ENCODE measurements at places on chromosomes 4 and X. TPM values are rescaled to one million over a fixed set of nuclear protein-coding genes. Genes with fewer than 3 reads are reported as not detected.

The RENBP gene
- total RNA-seq: 4.6 TPM

The SPANXB1 gene
- total RNA-seq: not detected

GRCh38 chr4:4254199-4254598, 6.2 kb upstream of the TMEM128 start:
- H3K27me3 ChIP-seq: no peaks in the 10 kb centered on the region
- H3K27ac ChIP-seq: no peak overlapping the region
- no peaks in the 10 kb centered on the region for H3K36me3 ChIP-seq
- H3K4me1 ChIP-seq: peaks cover 4% of the 10 kb centered on the region

- no peaks in the 10 kb centered on the region for H3K4me1 ChIP-seq
- no peak for DNase-seq
- H3K36me3 ChIP-seq: no peaks in the 10 kb centered on the region
These were observed 135.9 kb downstream of the RAB28 start for GRCh38 chr4:13348216-13348615.

DNA sequence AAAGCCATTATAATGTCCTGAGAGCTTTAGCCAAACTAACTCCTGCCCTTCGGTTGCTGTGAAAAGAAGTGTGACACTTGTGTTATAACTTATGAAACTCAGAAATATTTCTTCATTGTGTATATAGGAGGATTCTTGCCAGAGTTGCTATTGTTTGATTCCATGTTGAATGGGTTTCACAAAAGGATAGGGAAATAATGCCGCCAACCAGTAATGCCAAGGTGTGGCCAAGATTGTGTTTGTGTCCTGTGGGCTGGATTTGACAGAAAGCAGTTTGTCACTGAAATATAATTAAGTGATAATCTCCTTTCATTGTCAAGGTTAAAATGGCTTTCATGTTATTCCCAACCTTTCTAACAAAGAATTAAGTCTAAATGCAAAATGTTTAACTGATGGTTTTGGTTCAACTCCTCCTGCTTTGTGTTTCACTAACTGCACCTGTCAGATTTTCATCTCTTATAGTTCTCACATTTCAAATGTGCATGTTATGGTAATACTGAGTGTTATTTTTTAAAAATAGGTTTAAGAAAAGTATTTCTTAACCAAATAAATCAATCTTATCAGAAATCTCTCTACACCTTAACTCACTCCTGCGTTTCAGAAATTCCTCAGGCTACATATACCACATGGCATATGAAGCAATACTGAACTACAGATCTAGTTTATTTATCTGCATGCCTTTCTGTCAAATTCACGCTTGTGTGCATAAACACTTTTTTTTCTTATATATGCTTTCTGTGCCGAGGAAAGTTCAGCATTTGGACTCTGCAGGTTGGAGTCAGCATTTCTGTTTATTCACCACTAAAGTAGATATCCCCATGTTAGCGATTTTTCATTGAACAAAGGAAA, at the start of gene CLDN22:
Gene CLDN22, minus strand, starts transcription at position 66 of the 849 bp plus-strand sequence. Its CDS starts 58 bp downstream, at position 8.
- H3K4me1 ChIP-seq: no peaks in the 10 kb centered on the region
- H3K27me3 ChIP-seq: no peaks in the 10 kb centered on the region
- H3K27ac ChIP-seq: no peak within 1 kb of the TSS
- DNase-seq: no peak

Measured in transverse colon (tissue), 4 donors.